Stimulated activated CD8-positive, alpha-beta memory T cell treated with anti-CD3 and anti-CD28 coated beads, Interleukin-12 subunit alpha, Interleukin-12 subunit beta, amount 100 ng/mL, for 4 hours (primary cell): ENCODE measurements at places on chromosomes 12 and 14.

GRCh38 chr12:40002178-40003169 lies 103.4 kb downstream of the SLC2A13 start:
- DNase-seq: no peak

GRCh38 chr12:99435095-99435791 lies 212.3 kb upstream of the GARIN6 start:
- no peak for DNase-seq

DNA sequence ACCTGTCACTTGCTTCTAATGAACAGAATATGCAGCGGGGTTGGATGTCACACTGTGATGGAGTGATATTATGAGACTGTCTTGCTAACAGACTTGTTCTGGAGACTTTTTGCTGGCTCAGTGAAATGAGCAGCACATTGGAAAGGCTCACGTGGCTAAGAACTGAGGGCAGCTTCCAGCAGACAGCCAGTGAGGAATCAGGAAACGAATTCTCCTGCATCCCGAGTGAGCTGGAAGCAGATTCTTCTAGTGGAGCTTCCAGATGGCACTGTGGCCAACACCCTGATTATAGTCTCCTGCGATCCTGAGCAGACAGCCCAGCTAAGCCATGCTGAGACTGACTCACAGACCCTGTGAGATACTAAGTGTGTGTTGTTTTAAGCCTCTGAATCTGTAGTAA lies 16.1 kb upstream of the TSPAN9 start:
- DNase-seq: no peak

DNA sequence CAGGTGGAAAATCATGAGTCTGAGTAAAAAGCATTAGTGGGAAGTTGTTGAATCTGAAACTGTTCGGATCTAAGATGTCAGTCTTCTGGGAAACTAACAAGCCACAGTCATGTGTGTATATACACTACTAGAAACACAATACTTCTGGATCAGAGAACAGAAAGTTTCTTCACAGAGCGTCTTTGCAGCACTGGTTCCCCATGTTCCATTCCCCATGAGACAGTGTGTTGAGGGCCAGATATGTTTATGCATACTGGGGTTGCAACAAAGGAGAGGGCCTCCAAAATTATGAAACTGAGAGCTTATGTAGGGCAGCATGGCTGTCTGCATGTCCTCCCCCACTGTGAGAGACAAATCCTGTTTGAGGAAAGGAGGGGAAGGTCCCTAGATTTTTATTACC lies 295.0 kb upstream of the NAV3 start:
- DNase-seq: no peak

DNA sequence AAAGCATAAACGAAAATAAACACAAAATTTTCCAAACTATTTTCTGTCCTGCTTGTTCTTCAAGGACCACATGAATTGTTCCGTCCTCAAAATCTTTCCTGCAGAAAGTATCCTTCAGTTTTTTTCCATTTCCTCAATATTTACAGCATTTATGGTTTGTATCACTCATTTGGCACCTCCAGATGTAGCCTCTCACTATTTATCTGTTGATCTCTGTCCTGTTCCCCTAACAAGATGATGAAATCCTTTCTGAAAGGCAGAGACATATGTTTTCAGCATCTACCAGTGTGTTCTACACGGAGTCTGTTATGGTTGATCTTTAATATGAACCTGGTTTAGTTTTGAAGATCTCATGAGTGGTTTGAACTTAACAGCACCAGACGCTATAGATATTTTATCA lies 490.2 kb downstream of the NELL2 start:
- no peak for DNase-seq

GRCh38 chr14:70289138-70289537 lies 70.3 kb downstream of the COX16 start:
- no peak for DNase-seq

DNA sequence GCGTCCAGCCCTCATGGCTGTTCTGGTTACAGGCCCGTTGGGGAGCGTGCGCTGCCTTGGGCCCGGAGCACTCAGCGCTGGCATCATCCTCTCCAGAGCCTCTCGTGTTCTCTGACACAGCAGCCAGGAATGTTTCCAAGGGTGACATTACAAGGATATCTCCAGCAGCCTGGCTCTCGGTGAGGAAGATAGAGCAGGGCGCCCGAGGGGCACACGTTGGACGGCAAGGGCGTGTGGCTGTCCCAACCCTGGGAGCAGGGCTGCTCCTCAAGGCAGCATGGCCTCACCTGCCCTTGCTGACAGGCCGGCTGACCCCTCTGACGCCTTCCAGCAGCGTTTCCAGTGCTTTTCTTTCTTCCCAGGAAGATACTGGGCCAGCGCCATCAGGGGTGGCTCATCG lies 14.4 kb downstream of the LRCOL1 start:
- DNase-seq: no peak

- DNase-seq: no peak
Measured at GRCh38 chr12:50110127-50110761, 1.8 kb upstream of the COX14 start.

- no peak for DNase-seq
Measured at GRCh38 chr12:47686645-47687240, 19.1 kb downstream of the RPAP3 start.

- no peak for DNase-seq
Measured at GRCh38 chr12:104457746-104458693, 1.3 kb downstream of the CHST11 start.

GRCh38 chr12:14959916-14960496 lies 1.4 kb downstream of the ARHGDIB start:
- DNase-seq: no peak

DNA sequence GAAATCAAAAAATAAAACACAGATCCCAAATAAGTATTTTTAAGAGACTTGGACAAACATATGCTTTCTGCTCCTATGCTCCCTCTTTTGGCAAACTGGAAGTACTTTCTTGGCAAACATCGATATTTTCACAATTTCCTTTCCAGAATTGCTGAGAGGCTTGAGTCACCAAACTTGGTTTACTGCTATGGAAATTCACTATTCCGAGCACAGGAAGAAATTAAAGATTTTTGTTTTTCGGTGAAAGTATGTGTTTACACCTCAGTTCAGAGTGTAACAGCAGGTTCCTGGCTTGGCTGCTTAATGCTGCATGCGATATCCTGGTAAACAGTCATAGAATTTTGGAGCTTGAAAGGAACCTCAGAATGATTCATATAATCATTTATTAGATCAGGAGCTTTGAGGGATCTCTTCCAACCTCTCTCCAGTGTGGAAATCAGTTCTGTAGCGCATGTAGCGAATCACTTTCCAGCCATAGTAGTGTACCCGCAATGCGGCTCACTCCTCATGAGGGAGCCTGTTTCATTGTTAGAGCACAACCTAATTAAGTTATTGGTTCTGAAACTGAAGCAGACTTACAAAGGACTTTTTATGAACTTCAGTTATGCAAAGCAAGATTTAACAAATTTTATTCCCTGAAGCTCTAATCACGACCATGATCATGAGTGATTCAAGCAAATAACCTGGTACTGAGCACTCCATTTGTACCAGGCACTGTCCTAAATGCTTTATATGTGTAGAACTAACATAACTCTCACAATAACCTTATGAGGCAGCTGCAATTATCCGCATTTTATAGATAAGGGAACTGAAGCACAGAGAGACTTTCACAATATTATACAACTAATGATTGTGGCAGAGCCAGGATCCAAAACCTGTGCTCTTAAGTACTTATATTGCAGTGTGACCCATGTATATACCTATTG lies 56.4 kb upstream of the ATP2A2 start:
- no peak for DNase-seq

DNA sequence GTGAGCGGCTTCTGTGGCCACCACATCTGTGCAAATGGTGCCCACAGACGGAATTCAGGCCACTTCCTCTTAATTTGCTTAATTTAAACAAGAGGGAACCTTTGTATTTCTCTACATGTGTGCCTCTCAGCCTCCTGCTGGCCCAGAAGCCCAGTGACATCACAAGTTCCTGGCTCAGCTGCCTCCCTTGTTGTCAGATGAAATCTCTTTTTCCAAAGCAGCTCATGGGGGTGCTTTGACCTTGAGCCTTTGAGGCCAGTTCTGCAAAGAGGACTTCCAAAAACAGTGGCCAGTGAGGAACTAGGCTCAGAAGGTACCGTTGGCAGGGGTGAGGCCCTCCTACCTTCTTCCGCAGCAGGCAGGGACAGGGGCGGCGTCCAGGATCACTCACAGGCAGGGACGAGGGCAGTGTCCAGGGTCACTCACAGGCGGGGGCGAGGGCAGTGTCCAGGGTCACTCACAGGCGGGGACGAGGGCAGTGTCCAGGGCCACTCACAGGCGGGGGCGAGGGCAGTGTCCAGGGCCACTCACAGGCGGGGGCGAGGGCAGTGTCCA lies 35.0 kb upstream of the GALNT9 start:
- no peak for DNase-seq

- no peak for DNase-seq
Measured at GRCh38 chr14:103138301-103139131, 15.3 kb downstream of the TNFAIP2 start.

DNA sequence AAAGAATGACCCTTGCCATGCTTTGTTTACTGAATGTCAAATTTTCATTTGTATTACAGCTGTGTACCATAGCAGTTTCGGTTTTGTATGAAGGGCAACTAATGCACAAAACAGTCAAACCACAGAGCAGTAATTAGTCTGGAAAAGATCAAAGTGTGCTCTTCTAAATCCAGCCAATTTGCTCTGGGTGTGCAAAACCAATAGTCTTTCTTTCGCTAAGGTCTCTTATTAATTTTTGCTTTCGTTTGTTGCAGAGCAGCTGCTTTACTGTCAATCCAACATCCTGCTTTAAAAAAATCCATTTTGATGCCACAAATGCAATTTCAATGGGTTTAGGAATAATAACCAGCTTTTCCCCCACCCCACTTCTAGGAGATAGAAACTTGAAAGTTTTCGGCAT lies 114.2 kb downstream of the BRMS1L start:
- no peak for DNase-seq
